Activated CD8-positive, alpha-beta memory T cell treated with anti-CD3 and anti-CD28 coated beads for 4 hours (primary cell): ENCODE measurements at places on chromosomes 1 and 21.

DNA sequence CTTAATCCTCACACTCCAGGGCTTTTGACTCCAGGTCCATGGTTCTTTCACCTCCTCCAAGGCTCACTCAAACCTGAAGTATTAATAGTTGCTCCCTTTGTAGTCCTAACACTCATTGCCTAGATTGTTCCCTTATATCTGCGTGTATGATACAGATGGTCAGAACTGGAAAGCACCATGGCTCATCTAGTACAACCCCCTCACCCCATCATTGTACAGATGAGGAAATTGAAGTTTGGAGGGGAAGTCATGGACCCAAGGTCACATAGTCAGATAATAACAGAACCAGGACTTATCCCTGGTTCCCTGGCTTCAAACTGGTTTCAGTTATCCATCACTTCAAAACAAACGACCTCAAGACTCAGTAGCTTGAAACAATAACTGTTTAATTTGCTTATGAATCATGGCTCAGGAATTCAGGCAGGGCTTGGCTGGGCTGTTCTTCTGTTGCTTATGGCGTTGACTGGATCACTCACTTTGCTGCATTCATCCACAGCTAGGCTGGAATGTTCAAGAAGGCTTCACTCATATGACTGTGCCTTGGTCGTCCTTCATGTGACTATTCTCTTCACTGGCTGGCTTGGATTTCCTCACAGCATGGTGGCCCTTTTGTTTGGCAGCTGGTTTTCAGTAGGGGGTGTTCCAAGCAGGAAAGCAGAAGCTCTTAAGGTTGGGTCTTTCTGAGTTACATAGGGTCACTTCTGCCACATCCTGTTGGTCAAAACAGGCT, 5.0 kb downstream of the NOS1AP start:
- no peak for DNase-seq

GRCh38 chr1:17919525-17920439, 164.6 kb downstream of the ACTL8 start:
- no peak for DNase-seq

GRCh38 chr1:101444873-101445618, 208.2 kb downstream of the S1PR1 start:
- no peak for DNase-seq

GRCh38 chr1:156413391-156414246, 44.6 kb downstream of the RHBG start:
- no peak for DNase-seq

GRCh38 chr1:44256762-44257554, 43.7 kb downstream of the DMAP1 start:
- no peak for DNase-seq

- DNase-seq: no peak
Observed at GRCh38 chr1:182301467-182302198, 90.0 kb downstream of the GLUL start.

GRCh38 chr1:153560241-153560640, 5.4 kb downstream of the S100A2 start:
- DNase-seq: no peak

GRCh38 chr1:175889848-175890247, 146.5 kb upstream of the TNR start:
- DNase-seq: no peak

GRCh38 chr21:45209685-45210284, 77.9 kb downstream of the POFUT2 start:
- no peak for DNase-seq

DNA sequence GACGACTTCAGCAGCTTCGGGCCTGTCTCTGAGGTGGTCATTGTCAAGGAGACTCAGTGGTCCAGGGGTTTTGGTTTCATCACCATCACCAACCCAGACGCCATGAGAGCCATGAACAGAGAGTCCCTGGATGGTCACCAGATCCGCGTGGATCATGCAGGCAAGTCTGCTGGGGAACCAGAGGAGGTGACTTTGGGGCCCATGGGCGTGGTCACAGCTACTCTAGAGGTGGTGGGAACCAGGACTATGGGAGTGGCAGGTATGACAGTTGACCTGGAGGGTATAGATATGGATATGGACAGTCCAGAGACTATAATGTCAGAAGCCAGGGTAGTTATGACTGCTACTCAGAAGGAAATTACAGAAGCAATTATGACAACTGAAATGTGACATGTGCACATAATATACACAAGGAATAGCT, 19.3 kb upstream of the METTL13 start:
- DNase-seq: no peak
